ENCODE measurements at places on chromosomes 1 and 21.

DNA sequence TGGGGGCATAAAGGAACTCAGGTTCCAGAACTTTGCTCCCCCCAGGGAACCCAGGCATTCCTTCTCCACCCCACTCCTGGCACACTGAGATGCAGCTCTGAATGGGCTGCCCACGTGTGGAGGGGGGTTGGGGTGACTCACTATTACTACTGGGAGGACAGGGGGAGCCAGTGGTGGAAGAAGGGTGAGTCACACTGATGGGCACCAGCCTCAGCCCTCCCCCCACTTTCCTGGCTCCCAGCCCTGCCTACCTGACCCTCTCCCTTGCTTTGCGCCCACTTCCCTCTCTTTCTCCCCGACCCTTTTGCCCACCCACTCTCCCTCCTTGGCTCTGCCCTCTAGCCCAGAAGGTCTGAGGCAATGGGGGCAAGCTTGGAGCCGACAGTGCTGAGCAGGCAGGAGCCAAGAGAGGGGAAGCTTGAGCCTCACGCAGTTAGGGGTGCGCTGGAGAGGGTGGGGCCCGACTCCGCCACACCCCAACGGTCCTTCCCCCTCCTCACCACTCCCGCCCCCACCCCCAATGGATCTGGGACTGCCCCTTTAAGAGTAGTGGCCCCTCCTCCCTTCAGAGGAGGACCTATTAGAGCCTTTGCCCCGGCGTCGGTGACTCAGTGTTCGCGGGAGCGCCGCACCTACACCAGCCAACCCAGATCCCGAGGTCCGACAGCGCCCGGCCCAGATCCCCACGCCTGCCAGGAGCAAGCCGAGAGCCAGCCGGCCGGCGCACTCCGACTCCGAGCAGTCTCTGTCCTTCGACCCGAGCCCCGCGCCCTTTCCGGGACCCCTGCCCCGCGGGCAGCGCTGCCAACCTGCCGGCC is at the start of gene LMNA:
TSS of gene LMNA (plus strand) at position 611 of the 818 bp plus-strand sequence. CDS start 208 bp downstream, outside the sequence.
- peak; percentile 83 for DNase-seq

DNA sequence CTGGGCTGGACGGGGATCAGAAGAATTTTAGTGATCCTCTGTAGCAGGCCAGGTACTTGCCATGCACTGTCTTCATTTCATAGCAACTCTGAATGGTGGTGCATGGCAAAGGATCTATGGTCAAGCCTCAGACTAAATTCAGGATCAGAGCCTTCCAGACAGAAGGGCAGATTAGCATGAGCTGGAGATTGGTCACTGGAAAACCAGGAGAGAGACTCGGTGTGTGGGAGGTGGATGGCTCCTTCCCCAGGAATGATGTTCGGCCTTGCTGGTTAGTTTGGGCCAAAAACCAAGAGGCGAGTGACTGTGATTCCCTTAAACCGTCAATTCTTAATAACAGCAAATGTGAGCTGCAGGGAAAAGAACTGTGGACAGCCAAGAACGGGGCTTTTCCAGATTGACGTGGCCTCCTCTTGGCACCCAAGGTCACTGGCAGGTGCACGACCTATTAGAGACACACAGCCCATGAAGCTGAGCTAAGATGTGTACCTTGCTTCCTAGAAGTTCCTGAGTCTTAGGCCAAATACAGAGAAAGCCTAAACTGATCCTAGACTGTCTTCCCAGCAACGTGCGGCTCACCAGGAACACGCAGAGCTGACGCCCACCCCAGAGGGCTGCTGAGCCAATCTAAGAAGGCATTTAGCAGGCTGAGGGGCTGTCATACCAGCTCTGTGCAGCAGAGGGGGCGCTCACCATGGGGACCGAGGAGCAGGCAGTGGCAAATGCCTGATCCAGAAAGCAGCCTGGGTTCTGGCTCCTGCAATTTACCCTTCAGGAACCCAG is 18.5 kb downstream of the ALDH4A1 start:
- peak; percentile 24 for DNase-seq

DNA sequence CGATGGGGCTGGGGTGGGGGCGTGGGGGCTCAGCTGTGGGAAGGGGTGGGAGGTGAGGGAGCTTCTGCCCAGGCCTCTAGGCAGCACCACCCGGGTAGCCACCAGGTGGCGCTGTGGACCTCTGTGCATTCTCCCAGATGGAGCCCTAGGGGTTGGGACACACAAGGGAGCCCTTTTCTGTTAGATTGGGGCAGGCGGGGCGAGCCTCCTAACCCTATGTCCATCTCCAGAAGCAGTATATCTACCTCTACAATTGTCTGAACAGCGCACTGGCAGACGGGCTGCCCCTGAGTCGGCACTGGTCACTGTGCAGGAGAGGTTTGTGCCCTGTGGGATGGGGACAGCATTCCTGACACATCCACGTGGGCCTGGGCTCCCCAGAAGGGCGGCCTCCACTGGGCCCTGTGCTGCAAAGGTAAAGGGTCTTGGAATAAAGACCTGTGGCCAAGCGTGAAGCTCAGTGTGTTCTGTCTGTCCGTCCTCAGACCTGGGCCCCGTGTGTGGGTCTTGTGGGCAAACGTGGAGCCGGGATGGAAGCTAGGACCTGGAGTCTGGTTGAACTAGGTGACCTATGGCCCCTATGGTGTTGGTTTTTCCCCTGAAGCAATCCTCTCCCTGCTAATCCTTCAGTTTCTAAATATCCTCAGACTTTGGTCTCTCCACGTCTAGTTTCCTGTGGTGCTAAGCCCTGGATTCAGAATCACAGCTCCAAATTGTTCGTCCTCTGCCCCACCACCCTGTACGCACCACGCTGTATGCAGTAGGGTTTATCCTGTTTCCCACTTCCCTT is 4.4 kb upstream of the LGR6 start:
- DNase-seq: peak; percentile 55

DNA sequence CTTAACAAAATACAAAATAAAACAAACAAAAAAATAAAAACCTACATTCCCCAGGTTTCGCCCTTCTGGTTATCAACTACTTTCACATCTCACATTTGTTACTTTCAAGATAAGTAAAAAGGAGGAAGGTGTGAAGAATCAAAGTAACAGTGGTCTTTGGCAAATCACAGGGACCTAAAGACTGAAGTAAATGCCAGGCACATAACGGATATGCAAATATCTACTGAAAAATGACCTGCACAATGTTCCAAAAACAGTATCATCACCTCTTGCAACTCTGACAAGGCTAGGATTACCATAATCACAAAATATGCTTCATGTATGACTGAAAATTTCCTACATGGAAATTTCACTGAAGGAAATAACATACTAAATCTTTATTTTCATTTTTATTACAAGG is 29.3 kb downstream of the COP1 start:
- DNase-seq: no peak

DNA sequence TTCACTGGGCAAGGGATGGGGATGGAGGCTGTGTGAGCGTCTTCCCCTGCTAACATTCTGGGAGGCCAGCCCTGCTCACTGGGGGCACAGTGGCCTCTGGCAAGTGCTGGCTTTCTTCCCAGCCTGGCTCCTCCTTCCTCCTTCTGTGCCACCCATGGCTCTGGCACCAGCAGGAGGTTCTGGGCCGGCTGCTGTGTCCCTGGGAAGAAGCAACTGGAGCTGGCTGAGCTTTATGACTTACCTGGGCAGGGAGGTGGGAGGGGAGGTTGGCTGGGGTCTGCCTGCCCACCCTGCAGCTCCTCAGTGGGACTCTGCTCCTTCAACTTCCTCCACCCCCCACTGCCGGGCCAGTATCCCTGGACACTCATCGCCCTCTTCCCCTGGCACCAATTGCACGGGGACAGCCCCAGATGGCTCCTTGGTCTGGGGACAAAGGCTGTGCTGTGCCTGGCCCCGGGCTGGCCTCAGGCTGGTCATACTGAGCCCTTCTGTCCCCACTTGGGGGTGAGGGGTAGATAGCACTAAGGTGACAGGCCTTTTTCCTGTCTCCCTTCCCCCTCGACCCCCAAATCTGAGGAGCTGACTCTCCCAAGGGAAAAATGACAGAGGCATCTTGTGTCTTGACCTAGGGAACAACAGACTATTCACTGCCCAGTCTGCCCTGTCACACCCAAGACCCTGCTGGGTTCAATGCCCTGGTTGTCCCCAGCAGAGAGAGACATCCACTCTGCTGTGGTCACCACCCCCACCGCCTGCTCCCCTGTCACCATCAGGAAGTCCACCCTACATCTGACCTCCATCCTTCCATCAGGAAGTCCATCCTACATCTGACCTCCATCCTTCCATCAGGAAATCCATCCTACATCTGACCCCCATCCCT is 14.4 kb downstream of the CDK18 start:
- DNase-seq: no peak

- no peak for DNase-seq
These were observed 24.2 kb upstream of the GUCA2B start for GRCh38 chr1:42128964-42129363.

DNA sequence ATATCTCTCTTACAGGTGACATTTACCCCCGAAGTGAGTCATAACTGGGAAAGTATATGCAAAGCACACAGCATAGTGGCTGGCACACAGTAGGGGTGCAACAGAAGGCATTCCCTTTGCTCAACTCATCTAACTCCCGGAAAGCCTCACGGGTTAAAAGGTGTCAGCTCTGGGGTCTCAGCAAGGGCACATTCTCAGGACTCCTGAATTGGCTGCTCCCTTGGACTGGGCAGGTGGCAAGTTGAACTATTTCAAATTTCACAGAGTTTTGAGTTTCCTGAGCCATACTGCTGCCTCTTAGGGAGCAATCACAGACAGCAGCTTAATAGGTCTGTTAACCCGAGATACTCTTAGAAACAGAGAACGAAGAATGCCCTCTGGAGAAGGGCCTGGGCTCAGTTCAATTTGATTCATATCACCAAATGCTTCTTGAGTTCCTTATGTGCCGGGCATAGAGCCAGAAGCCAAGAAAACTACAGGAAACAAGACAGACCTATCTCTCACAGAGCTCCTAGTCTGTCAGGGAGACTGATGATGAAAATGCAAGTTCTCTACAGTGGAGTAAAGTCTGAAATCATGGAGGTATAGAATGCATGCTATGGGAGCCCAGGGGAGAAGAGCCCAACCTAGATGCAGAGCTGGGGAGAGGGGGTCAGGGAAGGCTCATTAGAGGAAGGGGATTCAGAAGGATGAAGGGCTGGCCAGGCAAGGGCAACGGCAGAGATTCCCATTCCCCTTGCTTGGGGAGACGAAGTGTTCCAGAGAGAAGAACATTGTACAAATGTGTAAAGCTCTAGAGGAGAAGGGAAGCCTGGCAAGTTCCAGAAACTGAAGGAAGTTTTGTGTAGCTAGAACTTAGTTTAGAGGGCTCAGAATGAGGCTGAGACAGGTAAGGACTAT is 143.9 kb upstream of the HMGB4 start:
- no peak for DNase-seq

GRCh38 chr1:160619742-160620277 is 27.0 kb downstream of the SLAMF1 start:
- DNase-seq: no peak

GRCh38 chr1:172657586-172657985 is 1.3 kb upstream of the FASLG start:
- no peak for DNase-seq

DNA sequence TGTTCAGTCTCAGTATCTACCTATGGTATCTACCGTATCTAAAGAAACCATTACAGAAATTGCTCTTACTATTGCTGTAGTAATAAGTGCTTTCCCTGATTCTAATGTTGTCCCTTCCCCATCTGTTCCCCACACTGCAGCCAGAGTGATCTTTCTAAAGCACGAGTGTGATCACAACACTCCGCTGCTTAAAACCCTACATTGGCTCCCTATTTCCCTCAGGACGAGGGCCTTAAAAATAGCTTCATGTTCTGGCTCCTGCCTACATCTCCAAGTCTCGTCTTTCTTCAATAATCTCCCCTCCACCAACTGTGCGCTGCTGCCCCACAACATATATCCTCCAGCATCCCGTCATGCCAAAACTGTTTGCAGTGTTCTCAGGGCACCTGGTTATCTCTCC is 150.6 kb downstream of the SDCCAG8 start:
- DNase-seq: no peak

GRCh38 chr1:245825128-245825901 is 670.5 kb downstream of the KIF26B start:
- no peak for DNase-seq

GRCh38 chr21:29194847-29195246 is 64.4 kb downstream of the MAP3K7CL start:
- DNase-seq: no peak

DNA sequence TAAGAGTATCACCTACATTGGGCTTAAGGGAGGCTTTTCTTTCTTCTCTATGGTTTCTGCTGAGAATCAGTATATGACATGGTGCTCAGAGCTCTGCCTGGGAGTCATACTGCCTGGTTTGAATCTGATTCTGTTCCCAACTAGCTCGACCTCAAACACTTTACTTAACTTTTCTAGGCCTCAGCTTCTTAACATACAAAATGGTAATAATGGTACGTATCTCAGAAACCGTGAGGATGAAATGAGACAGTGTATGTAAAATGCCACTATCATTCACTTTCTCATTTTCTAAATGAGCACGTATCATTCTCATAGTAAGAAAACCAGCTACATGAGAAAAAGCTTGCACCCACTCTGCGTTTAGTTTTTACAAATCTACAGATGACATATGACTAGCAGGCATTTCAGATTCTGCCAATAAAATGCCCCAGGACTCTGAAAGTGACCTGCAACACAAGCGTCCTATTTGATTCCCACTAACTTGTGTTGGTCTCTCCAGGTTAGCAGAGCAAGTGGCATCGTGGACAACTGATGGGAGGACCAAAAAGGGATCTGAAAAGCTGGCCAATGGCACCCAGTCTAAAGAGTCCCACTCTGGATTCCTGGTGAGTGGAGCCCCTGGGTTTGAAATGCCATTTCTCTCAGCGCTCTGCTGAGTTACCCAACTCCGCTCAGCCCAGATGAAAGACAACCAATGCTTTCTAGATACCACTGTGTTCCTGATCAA is 6.1 kb downstream of the CTNNBIP1 start:
- no peak for DNase-seq

DNA sequence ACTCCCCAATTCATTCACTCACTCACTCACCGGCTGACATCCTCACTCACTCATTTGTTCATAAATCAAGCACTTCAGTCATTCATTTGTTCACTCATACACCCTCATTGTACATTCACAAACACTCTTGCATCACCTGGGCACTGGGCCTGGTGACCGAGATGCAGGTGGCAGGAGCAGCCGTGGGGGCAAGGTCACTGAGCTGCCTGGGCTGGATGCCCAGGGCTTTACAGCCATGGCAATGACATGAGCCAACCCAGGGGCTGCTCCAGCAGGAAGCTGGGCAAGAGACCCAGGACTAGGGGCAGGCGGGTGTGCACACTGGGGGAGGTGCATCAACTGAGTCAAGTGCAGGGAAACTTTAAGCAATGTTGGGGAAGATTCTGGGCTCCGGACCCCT is 113.6 kb upstream of the IGSF21 start:
- no peak for DNase-seq

DNA sequence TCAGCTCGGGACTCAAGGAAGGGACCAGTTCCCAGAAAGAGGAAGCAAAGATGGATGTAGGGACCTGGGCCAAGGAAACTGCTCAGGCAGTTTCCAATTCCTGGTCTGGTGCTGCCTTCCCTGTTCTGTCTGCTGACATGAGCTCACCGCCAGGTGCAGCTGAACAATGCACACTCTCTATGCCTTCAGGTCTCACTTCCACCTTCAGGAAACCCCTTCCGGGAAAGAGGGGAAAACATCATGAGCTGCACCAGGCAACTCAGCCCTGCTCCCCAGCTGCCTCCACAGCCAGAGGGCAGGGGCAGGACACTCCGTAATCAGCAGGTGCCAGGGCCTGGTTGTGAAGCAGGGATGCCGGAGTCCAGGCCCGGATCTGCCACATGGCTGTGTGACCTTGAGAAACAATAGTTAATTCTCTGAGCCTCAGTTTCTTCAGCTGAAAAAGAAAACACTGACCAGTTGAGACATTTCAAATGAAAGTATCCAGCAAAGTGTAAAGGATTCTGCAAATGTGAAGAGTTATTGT is 27.8 kb downstream of the SMIM12 start:
- DNase-seq: no peak

GRCh38 chr1:26138974-26139558 is 19.8 kb upstream of the FAM110D start:
- no peak for DNase-seq

- peak; percentile 43 for DNase-seq
These were observed 31.6 kb downstream of the IGSF5 start for GRCh38 chr21:39776589-39776988.
